ENCODE measurements at places on chromosomes 6 and 20. TPM values are rescaled to one million over a fixed set of nuclear protein-coding genes. Genes with fewer than 3 reads are reported as not detected.

- H3K36me3 ChIP-seq: peaks cover 68% of the 10 kb centered on the region
- H3K4me1 ChIP-seq: peaks cover 37% of the 10 kb centered on the region
- no peaks in the 10 kb centered on the region for H3K27me3 ChIP-seq
- no peak for DNase-seq
- H3K27ac ChIP-seq: no peak overlapping the region
These were observed 3.8 kb downstream of the NSFL1C start for GRCh38 chr20:1462834-1463233.

GRCh38 chr6:134446218-134446848 is 128.4 kb upstream of the SGK1 start:
- H3K27me3 ChIP-seq: no peaks in the 10 kb centered on the region
- H3K4me1 ChIP-seq: no peaks in the 10 kb centered on the region
- no peak overlapping the region for H3K27ac ChIP-seq
- DNase-seq: no peak
- no peaks in the 10 kb centered on the region for H3K36me3 ChIP-seq

GRCh38 chr6:101851911-101852310 is 458.4 kb downstream of the GRIK2 start:
- H3K27me3 ChIP-seq: no peaks in the 10 kb centered on the region
- H3K4me1 ChIP-seq: no peaks in the 10 kb centered on the region
- no peak overlapping the region for H3K4me3 ChIP-seq

GRCh38 chr6:13508711-13509705 is 21.6 kb upstream of the GFOD1 start:
- DNase-seq: no peak
- H3K4me1 ChIP-seq: peaks cover 6% of the 10 kb centered on the region
- H3K36me3 ChIP-seq: no peaks in the 10 kb centered on the region
- no peak overlapping the region for H3K27ac ChIP-seq

DNA sequence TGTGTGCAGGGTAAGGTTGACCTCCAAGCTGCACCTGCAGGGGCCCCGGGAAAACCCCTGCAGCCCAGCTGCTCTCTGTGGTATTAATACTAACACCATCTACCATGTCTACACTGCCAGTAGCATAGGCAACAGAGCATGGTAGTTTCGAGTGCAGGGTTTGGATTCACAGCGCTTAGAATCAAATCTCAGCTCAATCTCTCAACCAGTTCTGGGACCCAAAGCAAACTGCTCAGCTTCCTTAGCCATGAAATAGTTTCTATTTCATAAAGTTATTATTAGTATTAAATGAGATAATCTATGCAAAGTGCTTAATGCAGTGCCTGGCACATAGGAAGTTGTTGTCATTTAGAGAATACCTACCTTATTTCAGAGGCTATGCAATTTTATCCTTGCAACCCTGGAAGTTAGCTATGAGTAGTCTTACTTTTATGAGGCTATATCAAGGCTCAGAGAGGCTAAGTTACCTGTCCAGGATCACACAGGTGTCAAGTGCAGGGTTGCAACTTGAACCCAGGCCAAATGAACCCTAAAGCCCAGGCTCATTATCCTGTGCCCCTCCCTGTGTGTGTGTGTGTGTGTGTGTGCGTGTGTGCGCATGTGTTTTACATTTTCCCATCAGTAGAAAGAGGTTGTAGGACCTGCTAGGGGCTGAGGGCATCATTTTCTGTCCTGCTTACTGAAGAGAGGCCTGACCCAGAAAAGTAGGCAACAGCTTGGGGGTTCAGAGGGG is 27.6 kb upstream of the MRPS18A start:
- H3K4me1 ChIP-seq: peaks cover 12% of the 10 kb centered on the region

DNA sequence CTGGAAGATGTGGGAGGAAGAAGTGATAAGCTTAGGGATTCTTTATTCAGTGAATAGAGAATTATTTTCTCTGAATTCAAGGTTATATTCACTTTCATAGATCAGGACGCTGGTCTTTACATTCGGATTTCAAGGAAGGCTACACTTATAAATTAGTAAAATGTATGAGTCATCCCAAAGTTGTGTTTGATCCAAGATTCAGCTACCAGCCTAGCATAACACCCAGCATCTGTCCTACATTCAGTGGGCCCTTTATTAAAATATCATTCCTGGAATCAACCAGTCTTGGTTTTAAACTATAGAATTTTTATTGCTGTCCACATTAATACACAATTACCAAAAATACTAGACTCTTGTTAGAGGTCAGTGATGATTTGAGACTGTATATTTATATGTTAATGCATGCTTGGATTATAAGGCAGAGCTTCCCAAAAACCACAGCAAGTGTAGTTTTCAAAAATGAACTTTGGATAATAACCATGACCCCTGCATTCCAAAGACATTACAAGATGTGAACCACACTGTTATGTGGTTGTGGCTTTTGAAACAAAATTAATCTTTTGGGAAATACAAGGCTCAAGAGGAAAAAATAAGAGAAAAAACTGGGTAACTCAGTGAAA is 210.7 kb upstream of the CNR1 start:
- no peak overlapping the region for H3K4me3 ChIP-seq
- no peak overlapping the region for H3K27ac ChIP-seq
- H3K27me3 ChIP-seq: no peaks in the 10 kb centered on the region
- no peak for DNase-seq
- H3K36me3 ChIP-seq: no peaks in the 10 kb centered on the region

DNA sequence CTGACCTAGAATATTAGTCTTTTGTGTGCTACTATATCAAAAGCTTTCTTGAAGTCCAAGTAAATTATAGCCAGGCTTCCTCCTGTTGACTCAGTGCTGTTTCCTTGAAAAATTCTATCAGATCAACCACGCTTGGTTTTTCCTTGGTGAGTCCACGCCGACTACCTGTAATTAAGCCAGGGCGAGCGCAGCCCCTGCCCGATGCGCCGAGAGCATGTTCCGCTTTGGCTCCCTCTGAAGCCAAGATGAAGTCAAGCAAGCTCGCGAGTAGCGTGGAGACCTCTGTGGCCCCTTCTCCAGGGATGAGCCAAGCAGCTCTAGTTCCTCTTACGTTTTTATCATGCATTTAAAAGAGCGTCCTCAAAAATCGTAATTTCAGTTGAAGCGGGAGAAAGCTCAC is 641.2 kb downstream of the CDH26 start:
- H3K4me1 ChIP-seq: no peaks in the 10 kb centered on the region
- no peak overlapping the region for H3K27ac ChIP-seq
- no peaks in the 10 kb centered on the region for H3K36me3 ChIP-seq
- DNase-seq: no peak
- no peak overlapping the region for H3K4me3 ChIP-seq
- no peaks in the 10 kb centered on the region for H3K27me3 ChIP-seq

DNA sequence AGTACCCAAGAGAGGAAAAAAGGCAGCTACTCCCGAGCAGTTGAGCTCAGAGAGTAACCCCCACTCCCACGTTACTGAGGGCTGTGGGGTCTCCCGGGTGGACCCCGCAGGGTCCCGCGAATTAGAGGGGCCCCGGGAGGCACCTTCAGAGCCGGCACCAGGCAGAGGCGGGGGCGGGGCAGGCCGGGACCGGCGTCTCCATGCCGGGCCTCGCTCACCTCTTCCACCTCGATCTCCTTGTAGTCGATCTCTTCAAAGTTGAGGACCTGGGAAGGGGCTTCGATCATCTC is 381 bp downstream of the MAP3K7 start:
- H3K36me3 ChIP-seq: no peaks in the 10 kb centered on the region
- no peaks in the 10 kb centered on the region for H3K27me3 ChIP-seq
- peaks cover 24% of the 10 kb centered on the region for H3K4me1 ChIP-seq
- H3K27ac ChIP-seq: peak overlapping the region; percentile 95
- peak overlapping the region; percentile 77 for H3K4me3 ChIP-seq

Gene TJAP1
- total RNA-seq: 57.6 TPM

- H3K27ac ChIP-seq: no peak overlapping the region
- peaks cover 19% of the 10 kb centered on the region for H3K4me1 ChIP-seq
- no peak overlapping the region for H3K4me3 ChIP-seq
- no peak for DNase-seq
These were observed 109.4 kb upstream of the EMILIN3 start for GRCh38 chr20:41476013-41476441.

DNA sequence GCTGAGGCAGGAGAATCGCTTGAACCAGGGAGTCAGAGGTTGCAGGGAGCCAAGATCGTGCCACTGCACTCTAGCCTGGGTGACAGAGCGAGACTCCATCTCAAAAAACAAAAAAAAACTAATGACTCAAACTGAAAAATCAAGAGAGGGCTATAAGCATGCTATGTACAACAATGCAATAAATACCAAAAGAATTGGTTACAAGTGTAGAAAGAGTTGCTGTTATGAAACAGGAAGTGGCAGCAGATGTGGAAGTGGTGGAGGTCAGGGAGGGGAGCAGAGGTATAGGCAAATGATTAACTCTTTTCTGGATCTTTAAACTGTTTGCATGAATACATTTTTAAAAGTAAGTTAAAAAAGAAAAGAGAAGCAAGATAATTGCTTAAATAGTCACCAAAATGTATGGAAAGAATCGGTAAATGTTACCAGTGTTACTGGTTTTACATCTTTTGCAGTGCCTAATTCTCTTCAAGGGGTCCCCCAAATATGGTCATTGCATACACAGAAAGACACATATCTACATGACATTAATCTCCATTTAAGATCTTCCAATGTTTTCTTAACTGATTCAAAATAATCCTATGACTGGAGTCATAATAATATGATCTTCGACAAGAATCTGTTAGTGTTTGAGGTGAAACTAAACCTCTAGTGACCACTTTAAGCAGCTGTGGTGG is 15.0 kb downstream of the CALHM6 start:
- DNase-seq: peak; percentile 29
- no peak overlapping the region for H3K4me3 ChIP-seq
- H3K4me1 ChIP-seq: no peaks in the 10 kb centered on the region
- no peaks in the 10 kb centered on the region for H3K36me3 ChIP-seq
- H3K27me3 ChIP-seq: no peaks in the 10 kb centered on the region

DNA sequence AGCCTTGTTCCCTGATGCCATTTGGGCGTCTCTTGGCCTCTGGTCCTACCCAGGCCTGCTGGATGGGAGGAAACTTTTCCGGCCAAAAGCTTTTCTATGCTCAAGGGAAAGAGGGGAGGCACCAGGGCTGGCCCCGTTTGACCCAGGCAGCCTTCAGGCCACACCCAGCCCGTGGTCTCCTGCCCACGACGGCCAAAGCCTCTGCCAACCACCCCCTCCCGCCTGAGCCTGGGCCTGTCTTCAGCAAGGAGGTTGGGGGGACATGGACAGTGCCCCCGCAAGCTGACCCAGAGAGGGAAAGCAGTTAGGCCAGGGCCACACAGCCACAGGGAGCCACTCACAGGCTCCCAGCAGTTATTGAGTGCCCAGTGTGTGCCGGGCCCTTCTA is 49.5 kb downstream of the SRC start:
- no peak overlapping the region for H3K4me3 ChIP-seq
- DNase-seq: no peak
- H3K36me3 ChIP-seq: peaks cover 22% of the 10 kb centered on the region
- no peak overlapping the region for H3K27ac ChIP-seq
- H3K4me1 ChIP-seq: no peaks in the 10 kb centered on the region

GRCh38 chr20:13461849-13462458 is 176.8 kb downstream of the TASP1 start:
- H3K36me3 ChIP-seq: no peaks in the 10 kb centered on the region
- no peak overlapping the region for H3K4me3 ChIP-seq
- DNase-seq: no peak
- H3K4me1 ChIP-seq: no peaks in the 10 kb centered on the region

Gene ANGPT4
- total RNA-seq: 3.0 TPM

GRCh38 chr6:121868206-121868605 is 432.8 kb downstream of the GJA1 start:
- no peak overlapping the region for H3K27ac ChIP-seq
- no peaks in the 10 kb centered on the region for H3K36me3 ChIP-seq

Gene SOX12
- 4.2 TPM for total RNA-seq

DNA sequence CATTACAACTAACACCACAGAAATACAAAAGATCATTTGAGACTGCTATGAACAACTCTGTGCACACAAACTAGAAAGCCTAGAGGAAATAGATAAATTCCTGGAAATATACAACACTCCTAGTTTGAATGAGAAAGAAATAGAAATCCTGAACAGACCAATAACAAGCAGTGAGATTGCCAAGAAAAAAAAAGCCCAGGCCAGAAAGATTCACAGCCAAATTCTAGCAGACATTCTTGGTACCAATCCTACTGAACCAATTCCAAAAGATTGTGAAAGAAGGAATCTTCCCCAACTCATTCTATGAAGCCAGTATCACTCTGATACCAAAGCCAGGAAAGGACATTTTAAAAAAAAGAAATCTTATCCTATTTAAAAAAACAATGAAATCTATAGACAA is 7.0 kb upstream of the CDK19 start:
- H3K4me1 ChIP-seq: peaks cover 24% of the 10 kb centered on the region
- no peaks in the 10 kb centered on the region for H3K27me3 ChIP-seq
- DNase-seq: no peak
- H3K36me3 ChIP-seq: no peaks in the 10 kb centered on the region
- H3K27ac ChIP-seq: no peak overlapping the region

Gene CLDN20
- total RNA-seq: not detected

GRCh38 chr6:3328145-3328544 is 69.4 kb downstream of the PSMG4 start:
- no peak overlapping the region for H3K4me3 ChIP-seq
- no peak overlapping the region for H3K27ac ChIP-seq
- DNase-seq: no peak
- H3K4me1 ChIP-seq: peaks cover 17% of the 10 kb centered on the region

DNA sequence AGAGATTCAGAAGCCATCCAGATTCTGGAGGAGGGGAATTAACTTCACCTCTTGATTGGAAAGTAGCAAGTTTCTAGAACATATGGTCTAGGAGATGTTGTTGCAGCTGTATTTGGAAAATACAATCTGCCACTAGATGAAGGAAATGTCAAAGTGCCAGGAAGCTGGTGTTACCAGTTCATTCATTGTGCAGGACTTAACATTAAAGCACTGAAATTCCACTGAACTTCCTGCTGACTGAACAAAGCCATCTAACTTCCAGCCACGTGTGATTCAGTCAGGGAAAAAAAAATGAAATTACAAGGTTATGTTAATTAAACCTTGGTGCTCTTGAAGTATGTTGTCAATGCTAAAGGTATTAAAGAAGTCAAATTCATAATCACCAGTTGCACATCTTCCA is 321.5 kb upstream of the SASH1 start:
- DNase-seq: no peak
- no peaks in the 10 kb centered on the region for H3K27me3 ChIP-seq
- H3K36me3 ChIP-seq: no peaks in the 10 kb centered on the region
- no peak overlapping the region for H3K27ac ChIP-seq
- peaks cover 6% of the 10 kb centered on the region for H3K4me1 ChIP-seq
- no peak overlapping the region for H3K4me3 ChIP-seq

DNA sequence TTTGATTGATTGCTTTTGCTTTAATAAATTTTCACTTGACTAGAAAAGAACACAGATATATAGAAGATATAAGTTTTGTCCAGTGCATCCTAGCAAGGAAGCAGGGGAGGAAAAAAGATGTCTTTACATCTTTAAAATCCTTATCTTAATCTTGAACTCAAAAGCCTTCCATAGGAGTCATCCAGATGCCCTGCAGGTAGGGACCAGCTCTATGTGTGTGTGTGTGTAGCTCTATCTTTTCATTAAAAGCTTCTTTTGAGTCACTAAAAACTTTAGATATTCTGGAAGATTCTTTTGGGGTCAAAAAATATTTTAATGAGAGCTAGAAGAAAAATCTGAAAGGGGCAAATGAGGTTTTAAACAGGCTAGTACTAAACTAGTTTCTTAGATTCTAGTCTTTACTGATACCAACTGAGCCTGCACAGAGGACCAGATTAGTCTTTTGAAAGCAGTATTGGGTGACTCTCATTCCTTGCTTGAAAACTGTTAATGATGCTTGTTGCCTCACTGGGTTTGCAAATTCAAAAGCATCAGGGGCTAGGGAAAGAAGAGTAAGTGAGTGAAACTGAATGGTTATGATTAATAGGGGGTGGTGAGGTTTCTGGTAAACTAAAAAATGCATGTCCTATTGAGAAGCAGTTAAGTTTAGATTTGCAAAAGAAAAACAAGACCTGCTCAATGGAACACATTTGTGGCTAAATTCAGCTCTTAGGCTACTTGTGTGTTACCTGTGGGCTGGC is 40.6 kb upstream of the JAG1 start:
- no peak for DNase-seq
- no peak overlapping the region for H3K27ac ChIP-seq
- no peak overlapping the region for H3K4me3 ChIP-seq
- no peaks in the 10 kb centered on the region for H3K36me3 ChIP-seq
- no peaks in the 10 kb centered on the region for H3K4me1 ChIP-seq

Measured in upper lobe of left lung (tissue), 6 donors.